ENCODE measurements at places on chromosomes 3 and 15.

DNA sequence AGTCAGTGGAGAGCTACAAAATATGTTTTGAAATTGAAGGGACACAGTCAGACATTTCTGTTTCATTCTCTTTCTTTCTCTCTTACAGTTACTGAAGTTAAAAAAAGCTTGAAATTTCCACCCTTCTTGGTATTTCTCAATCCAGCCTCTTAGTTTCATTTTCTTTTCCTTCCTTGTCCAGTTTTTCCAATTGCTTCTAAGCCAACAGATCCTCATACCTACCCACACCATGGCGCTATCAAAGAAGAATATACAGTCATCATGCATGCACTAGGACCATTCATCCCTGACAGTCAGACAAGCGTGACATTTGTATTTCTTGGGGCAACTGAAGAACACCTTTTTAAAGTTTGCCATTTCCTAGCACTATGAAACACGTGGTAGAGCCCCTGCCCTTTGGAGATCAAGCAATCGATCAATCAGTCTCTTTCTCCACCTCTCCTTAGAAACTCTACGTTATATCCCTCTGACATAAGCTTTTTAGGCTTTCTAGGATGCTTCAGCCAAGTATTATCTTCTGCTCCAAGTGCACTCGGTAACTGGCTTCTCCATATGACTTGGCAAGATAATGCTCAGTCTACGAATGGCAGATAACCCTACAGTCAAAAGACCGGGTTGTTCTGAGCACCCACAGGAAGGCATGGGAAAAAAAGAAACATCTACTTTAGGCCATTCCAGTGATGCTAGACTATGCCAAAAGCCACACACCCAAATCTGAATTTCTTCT, 65.4 kb downstream of the FBN1 start:
- DNase-seq, result no peak

DNA sequence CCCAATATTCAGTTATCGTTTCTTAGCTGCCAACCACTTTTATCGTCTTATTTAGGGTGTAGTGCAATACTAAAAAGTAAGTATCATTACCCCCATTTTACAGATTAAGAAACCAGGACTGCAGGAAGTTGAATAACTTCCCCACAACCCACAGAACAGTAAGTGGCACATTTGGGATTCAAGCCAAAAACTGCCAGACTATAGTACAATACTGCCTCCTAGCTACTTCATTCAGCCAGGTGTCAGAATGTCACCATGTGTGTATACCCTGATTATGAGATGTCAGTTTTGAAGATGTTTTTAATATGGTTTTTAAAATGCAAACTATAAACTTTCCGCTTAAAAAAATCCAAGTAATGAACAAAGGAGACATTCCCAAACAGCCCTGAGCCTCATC, 74.2 kb upstream of the PROK2 start:
- DNase-seq, result peak; percentile 54

DNA sequence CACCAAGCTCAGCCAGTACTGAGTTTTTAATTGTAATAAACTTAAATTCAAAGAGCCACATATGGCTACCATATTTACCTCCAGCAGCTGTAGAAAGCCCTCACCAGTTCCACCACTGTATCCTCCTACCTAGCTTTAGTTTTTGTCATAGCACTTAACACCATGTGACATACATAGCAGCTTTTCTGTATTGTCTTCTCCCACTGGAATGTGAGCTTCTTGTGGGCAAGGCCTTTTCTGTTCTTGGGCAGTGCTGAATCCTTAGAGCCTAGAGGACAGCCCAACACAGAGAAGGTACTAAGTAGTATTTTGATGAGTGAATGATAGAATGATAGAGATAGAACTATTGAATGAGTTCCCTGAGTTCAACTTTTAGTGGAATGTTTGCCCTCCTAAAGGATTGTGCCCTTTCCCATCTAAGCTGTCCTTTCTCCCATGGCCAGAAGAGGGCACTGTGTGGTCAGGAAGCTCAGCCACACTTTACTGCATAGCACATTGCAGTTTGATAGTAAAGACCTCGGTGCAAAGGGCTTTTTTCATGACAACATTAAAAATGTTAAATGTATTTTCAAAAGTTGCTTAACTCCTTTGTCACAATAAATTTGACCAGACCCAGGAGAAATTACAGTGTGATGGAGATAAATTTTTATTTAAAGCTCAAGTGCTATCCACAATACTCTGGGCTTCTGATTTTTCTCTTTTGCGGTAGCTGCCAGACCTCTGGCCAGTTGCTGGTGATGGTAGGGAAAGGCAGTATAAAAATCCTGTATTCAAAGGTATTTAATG, 115.8 kb downstream of the GHSR start:
- DNase-seq, result peak; percentile 83

GRCh38 chr3:46368569-46368968, 2.2 kb upstream of the CCR5 start:
- DNase-seq, result peak; percentile 82

- no peak for DNase-seq
Measured at GRCh38 chr3:43959498-43960447, 269.0 kb downstream of the ABHD5 start.

- DNase-seq, result no peak
Measured at GRCh38 chr15:69723404-69724096, 270.9 kb downstream of the RPLP1 start.

- no peak for DNase-seq
Measured at GRCh38 chr3:167450675-167451074, 23.2 kb downstream of the SERPINI2 start.

DNA sequence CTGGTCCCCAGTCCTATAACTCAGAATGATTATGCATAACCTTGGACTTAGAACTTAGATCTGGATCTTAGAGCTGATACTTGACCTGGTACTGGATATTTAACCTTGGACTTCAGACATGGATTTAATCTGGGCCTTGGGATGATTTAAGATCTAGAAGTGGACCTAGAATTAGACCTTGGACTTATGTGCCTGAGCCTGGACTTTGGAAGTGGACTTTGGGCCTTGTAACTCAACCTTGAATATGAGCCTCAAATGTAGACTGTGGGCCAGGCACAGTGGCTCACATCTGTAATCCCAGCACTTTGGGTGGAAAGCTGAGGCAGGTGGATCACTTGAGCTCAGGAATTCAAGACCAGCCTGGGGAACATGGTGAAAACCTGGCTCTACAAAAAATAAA, 46.1 kb downstream of the ZNF589 start:
- no peak for DNase-seq

- DNase-seq, result no peak
Measured at GRCh38 chr3:160773722-160774121, 17.7 kb downstream of the PPM1L start.

DNA sequence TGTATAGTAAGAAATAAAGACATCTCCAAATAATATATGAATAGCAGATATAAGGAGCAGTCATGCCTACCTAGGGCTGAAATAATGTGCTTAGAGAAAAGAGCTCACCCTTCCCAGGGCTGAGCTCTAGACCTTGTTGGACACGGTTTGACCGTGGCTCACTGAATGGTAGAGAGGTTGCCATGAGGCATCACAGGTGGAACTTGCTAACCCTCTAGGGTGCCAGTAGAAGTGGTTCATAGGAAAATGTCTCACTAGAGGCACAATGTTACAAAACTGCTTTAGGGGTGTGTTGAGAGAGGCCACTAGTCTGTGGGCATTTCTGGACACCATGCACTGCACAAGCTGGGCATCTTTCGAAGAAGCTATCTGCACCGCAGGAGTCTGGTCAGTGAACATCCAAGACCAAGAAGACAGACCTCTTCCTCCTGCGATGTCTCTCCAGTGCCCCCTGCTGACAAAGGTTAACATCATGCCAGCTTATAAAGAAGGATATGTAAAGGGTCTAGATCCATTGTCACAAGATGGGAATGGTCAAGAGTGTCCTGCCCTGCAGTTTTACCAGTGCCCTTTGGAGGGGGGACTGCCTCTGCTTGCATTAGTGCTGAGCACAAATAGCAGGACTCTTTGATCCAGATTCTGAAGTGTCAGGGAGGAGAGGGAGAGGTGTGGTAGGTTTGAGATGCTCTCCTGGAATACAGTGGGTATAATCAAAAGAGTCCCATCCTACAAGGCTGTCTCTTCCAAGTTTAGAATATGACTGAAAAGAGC, 266.8 kb downstream of the ZNF385D start:
- DNase-seq, result peak; percentile 69

DNA sequence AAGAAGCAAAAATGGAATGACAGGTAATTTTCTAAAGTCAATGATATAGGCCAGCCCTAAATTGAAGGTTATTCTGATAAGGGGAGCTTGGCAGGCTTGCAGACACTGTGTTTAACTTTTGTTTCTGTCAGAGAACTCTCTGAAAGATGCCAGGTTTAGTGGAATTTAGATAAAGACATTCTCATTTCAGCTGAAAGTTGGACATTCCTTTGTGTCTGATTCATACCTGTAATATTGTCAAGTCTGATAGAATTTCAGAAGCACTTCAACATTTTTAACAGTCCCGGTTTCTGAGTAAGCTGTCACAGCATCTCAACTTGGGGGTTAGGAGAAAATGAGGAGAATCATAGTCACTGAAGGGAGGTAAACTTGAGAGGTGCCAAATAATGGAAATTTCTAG, 84.0 kb downstream of the DIPK2A start:
- no peak for DNase-seq

DNA sequence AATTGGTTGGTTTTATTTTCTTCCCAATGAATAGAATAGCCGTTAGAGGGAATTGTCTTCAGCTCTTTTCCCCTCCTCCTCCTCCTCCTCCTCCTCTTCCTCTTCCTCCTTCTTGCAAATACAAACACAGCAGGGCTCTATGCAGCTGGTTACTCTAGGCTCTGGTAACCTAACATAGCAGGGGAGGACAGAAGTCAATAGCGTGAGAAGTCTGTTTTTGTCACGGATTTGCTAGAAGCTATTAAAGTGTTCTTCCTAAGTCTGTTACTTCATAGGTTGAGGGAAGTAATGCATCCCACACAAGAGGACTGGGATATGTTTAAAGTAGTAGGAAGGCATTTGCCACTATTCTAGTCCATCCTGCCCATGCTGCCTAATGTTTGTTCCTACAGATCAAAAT, 374.7 kb upstream of the TPRG1 start:
- DNase-seq, result no peak

GRCh38 chr3:31472479-31473390, 60.0 kb upstream of the STT3B start:
- no peak for DNase-seq

GRCh38 chr3:169545606-169546005, 117.9 kb downstream of the MECOM start:
- DNase-seq, result no peak

- no peak for DNase-seq
Measured at GRCh38 chr15:28900041-28900891, 14.5 kb downstream of the APBA2 start.

DNA sequence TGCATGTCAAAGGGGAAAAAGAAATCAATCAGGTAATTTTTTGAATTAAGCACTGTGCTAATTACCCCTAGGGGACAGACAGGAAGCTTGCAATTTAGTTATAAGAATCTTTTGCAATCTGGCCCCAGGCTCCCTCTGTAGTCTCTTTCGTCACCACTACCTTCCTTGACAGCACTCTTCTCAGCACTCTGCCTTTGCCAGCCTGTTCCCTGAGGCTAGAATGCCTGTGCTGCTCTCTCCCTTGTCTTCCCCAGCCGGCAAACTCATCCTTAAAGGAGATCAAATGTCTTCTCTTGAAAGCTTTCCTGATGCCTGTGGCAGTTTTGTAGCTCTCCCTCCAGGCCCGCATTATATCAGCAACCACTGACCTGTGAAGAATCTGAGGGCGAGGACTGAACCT, 32.4 kb upstream of the PRTG start:
- DNase-seq, result no peak

- DNase-seq, result peak; percentile 16
Measured at GRCh38 chr3:67655364-67656121, 1.1 kb upstream of the SUCLG2 start.

DNA sequence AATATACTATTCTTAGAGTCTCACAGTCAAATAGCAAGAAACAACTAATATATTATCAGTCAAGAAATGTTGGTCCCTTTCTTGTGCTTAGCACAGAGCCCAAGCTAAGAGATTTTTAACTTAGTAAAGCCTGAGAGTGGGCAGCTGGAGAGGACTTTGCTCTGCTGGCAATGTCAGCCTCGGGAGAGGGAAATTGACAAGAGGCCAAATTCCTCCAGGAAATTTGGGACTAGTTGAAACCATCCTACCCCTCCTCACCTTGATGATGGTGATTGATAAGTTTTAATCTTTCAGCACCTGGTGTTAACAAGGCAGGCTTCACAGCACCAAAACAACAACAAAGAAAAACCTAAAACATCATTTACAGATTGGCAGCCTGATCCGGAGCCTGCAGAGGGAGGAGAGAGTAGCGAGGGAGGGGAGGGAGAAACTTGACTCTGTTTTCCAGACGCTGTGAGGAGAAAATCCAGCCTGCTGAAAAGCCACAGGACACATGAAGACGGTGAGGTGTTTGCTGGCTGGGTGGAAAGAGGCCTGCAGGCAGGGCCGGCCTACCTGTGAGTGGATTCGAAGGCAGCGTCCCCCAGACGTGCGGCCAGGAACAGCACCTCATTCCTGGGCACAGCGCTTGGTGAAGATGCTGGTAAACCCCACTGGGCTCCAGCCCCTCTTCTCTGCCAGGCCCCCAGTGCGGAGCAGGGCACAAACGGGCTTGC, 150.9 kb downstream of the LRRC28 start:
- DNase-seq, result no peak

DNA sequence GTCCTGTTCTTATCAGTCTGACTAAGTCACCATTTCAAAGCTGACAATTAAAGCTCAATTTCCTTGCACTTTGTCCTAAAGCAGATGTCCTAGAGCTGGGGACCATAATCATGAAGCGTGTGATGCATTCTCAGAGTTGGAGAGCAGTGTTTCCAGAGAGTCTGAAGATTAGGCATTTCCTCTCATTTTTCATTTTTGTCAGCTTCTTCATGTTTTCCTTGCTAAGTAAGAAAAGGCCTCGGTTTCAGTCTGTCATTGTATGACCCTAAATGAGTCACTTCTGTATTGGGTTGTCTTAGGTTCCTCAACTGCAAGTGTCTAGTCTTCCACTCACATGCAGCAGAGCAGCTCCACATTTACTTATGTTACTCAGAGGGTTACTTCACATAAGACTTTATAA, 257.2 kb upstream of the TPRG1 start:
- DNase-seq, result no peak

DNA sequence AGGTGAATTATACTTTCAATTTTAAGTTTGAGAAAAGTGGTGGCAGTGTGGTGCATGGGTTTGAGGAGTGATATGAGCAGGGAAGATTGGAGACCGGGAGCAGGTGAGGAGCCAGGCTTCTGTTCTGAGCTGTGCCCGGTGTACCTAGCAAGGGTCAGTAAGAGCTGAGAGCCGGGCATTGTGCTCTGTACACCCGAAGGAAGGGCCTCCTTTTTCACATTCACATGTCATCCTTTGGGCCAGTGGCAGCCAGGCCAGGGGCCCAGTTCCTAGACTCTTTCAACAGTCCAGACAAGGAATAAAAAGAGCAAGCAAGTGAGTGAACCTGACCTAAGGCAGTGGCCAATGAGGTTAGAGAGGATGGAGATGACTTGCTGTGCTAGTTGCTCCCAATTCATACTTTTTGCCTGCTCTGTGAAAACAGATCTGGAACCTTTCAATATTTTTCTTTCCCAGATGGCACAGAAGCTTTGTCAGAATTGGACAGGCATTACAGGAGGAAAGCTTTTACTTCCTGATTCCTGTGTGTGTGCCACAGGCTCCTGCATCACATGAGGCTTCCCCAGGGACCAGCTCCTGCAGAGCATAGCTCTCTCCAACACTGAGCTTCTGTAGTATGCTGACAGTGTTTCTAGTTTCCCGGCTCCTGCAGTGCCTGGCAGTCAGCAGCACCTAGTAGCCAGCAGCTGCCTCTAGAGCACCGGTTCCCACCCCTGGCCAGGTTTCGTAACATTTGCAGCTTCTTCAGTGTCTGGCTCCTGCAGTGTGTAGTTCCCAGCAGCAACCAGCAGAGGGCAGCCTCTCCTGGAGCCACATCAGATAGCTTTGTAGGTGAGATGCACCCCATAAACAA, 5.3 kb upstream of the TRA2B start:
- peak; percentile 91 for DNase-seq

- DNase-seq, result no peak
Measured at GRCh38 chr15:82832601-82833361, 23.4 kb downstream of the WHAMM start.

Measured in Ammon's horn (tissue), 1 donor.